ENCODE measurements at places on chromosomes 6 and 20.

- no peak for DNase-seq
Observed at GRCh38 chr6:50978380-50979170, 159.9 kb downstream of the TFAP2B start.

GRCh38 chr6:45420083-45420908 lies 42.6 kb upstream of the SUPT3H start:
- DNase-seq = no peak

DNA sequence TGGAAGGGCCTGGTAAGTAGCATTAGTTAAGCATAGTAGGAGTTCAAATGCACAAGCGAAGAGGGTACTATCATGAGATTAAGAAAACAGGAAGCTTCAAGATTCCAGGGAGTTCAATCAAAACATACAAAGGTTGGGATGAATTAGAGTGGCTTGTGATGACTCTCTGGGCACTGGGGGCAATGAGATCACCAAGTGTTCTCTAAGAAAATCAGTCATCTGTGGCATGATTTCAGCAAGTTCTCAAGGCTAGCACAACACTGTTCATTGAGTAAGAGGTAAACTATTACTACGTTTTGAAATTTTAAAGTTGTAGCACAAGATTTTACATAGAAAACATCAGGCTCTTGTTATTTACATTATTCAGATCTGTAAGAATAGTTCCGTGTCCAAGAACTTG lies 139.7 kb upstream of the FLRT3 start:
- no peak for DNase-seq

DNA sequence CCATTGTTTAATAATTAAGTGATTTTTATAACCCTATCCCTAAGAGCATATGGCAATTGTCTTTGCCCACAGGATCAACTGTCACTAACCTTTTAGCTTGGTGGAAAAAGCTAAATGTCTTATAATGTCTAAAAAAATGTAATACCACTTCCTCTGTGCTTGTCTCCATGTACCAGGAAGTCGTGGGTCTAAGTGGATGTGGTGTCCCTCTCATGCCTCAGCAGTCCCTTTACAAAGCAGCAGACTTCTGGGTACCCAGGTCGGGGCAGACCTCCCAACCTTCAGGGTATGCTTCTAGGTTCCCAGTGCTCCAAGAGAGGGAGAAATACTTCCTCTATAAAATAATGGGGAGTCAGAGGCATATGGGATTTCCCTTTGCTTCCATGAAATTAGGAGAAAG lies 74.7 kb downstream of the ZHX3 start:
- DNase-seq = no peak

DNA sequence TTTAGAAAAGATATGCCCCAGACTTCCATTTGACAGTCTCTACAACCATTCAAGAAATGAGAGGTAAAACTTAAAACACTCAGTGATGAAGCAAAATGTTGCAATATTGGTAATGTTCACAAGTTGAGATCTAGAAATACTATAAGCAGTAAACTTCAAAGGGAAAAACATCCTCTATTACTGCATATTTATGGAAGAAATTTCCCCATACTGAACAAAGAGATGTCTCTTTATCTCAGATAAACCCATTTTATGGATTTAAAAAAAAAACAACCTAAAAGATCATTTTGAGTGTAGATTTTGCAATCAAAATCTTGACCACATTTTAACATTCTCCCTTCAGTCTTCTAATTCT lies 177.8 kb upstream of the TAB2 start:
- no peak for DNase-seq

- peak; percentile 8 for DNase-seq
Observed at GRCh38 chr20:6780433-6781190, 13.1 kb downstream of the BMP2 start.

- DNase-seq = no peak
Observed at GRCh38 chr6:38064431-38064830, 244.9 kb downstream of the ZFAND3 start.

- DNase-seq = no peak
Observed at GRCh38 chr6:121759370-121759769, 323.9 kb downstream of the GJA1 start.
